Sigmoid colon (tissue), 7 donors: ENCODE measurements at places on chromosomes 12 and 14. TPM values are rescaled to one million over a fixed set of nuclear protein-coding genes. Genes with fewer than 3 reads are reported as not detected.
A peak's percentile ranks its signal among the peaks of the same experiment; 100 is the strongest.

CNTN1 gene
- total RNA-seq: 5.9 TPM

TSPAN19 gene
- not detected for total RNA-seq

LTBP2 gene
- total RNA-seq: 71.2 TPM

DNA sequence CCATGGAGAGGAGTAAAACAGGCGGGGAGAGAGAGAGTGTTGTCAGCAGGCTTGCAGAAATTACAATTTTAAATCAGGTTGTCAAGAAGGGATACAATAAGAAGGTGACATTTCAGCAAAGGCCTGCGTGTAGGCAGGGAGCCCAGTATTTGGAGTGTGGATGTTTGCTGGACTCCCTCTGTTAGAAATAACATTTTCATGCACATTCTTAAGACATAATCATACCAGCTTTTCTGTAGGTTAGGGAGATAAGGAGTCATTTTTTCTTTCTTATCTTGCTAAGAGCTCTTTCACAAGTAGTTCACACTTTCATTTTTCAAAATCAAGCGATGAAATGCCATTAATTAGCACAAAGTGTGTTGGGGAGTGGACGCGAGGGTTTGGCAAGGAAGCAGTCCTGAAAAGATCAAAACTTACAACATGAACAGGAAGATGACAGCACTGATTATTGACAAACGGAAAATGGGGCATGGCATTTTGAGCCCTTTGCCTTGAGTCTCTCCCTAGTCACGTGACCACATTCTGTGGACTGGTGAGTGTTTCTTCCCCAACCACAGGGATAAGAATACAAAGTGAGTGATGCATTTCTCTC is 160.2 kb downstream of the DAD1 start:
- peaks cover 47% of the 10 kb centered on the region for H3K4me1 ChIP-seq
- no peak overlapping the region for H3K4me3 ChIP-seq
- no peaks in the 10 kb centered on the region for H3K27me3 ChIP-seq

DNA sequence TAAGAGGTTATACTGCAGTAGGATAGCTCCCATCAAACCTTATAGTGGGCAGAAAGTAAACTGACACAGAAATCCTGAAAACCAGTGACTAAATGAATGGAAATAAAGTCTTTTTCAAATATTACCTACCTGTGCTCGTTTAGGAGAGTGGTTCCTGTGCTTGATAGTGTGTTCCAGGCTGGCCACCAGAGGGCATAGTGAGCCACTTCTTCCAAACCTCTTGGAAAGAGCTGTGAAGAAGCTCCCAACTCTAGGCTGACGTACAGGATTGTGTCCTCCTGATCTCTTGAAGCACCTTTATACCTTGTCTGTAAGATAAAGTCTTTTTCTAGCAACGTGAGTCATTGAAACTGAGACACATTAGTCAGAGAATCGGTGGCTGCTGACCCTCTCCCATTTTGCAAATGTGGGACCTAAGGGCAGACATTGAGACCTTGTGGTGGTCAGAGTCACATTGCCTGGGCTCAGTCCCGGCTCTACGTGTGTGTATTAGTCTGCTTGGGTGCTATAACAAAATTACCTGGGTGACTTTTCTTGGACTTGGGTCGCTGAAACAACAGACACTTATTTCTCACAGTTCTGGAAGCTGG is 17.6 kb downstream of the TDP1 start:
- H3K27ac ChIP-seq: no peak overlapping the region
- no peaks in the 10 kb centered on the region for H3K4me1 ChIP-seq
- no peaks in the 10 kb centered on the region for H3K27me3 ChIP-seq
- DNase-seq: peak; percentile 80
